Liver (tissue), 10 donors: ENCODE measurements at places on chromosomes 1 and 21. TPM values are rescaled to one million over a fixed set of nuclear protein-coding genes. Genes with fewer than 3 reads are reported as not detected.
A peak's percentile ranks its signal among the peaks of the same experiment; 100 is the strongest.

ATAD3A gene
- 14.0 TPM for total RNA-seq

CLDN14 gene
- 13.6 TPM for total RNA-seq

DNA sequence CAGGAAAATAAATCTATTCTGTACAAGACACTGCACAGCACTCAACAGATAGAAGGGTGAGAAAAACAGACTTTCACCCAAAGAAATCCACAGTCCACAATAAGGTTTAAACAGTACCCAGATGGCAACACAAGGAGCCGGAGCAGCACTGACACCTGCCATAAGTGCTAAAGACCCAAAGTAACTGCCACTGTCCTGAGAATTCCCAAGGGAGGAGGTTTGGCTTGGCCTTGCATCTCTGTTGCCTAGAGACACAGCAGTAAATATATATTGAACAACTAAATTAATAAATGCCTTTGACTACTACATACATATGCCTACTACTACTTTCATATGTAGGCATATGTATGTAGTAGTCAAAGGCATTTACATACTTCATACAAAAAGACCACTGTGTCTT, 68.0 kb downstream of the VAV3 start:
- no peak for DNase-seq

GRCh38 chr1:206005778-206006180, 2.6 kb upstream of the RAB7B start:
- peak; percentile 28 for DNase-seq

OR2G6 gene
- not detected for total RNA-seq

GRCh38 chr1:90763930-90764329, 46.8 kb upstream of the BARHL2 start:
- DNase-seq, result no peak

GRCh38 chr1:152912900-152913299, 4.6 kb downstream of the IVL start:
- DNase-seq, result no peak

GRCh38 chr1:37764414-37764825, 500 bp downstream of the EPHA10 start:
- DNase-seq, result peak; percentile 59

GRCh38 chr1:206890125-206891060, 6.8 kb upstream of the IL24 start:
- no peak for DNase-seq

DNA sequence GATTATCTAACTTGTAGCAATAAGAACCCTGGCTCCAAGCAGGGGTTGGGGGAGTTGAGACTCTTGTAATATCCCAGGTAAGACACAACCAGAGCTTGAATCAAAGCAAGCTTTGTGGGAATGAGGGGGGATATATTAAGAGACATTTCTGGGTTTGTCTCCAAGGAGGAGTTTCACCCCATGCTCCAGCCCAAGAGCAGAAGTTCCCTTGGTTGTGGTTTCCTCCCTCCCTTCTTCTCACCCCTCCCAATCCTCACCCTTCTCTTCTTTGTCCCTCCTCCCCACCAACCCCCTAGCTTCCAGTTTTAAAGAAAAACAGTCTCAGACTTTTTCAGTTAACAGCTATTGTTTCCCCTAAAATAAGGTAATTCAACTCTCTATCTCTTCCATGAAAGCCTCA, 11.9 kb downstream of the TRAF3IP3 start:
- DNase-seq, result no peak

DNA sequence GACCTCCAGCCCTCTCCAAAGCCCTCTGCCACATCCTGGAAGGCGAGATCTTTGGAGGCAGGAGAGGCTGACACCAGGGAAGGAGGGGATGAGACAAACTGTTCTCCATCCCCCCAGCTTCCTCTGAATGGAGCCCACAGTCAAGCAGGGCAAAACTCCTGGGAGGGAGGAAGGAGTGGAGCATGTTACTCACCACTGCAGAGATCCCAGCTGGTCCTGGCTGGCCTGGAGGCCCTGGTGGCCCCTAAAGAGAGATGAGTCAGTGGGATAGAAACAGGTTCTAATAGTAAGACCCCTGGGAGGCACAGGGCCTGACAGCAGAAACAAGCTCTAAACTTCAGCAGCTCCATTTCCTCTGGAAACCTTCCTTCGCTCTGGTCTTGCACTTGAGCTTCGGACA, 14.0 kb upstream of the PEF1 start:
- no peak for DNase-seq

VANGL2 gene
- total RNA-seq, result 1.4 TPM

CELA3A gene
- 0.23 TPM for total RNA-seq

HHIPL2 gene
- total RNA-seq, result 0.25 TPM

- DNase-seq, result no peak
Measured at GRCh38 chr1:179753061-179753460, 10.0 kb downstream of the FAM163A start.

DNA sequence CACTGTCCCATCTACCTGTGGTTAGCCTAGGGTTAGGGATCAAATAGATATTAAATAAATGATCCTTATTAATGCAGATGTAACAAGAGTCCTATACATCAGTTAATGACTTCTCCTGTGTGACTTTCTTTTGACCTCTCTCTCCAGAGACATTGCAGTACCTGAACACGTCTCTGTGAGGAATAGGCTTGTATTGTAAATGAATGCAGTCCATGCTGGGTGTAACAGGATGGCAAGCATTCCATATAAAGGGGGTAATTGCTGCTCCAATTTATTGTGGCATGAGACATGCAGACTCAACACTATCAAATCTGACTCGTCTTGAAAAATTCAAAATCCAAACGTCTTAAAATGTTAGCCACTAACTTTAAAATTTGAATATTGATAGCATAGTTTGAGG, 189.5 kb downstream of the PRDM2 start:
- no peak for DNase-seq

GRCh38 chr1:167328816-167329483, 108.3 kb downstream of the POU2F1 start:
- DNase-seq, result peak; percentile 41

TPTE gene
- total RNA-seq, result not detected

LGR6 gene
- total RNA-seq, result 0.05 TPM

DNA sequence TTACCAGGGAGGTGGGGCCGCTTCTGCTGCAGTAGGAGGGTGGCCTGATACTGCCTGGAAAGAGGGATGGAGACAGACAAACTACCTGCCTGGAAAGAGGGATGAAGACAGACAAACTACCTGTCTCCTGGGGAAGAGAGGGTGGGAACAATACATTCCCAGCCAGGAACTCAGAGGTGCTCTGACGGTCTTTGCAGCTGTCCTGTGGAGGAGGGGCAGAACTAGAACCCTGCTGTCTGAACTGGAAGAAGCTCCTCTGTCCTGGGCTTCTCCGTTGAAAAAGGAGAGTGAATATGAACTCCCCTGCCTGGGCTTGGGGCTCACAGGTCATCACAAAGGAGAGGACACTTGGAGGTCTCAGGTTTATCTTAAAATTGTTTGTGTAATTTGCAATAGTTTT, 40.3 kb upstream of the ETV3 start:
- DNase-seq, result no peak

LMX1A gene
- 0.05 TPM for total RNA-seq

DNA sequence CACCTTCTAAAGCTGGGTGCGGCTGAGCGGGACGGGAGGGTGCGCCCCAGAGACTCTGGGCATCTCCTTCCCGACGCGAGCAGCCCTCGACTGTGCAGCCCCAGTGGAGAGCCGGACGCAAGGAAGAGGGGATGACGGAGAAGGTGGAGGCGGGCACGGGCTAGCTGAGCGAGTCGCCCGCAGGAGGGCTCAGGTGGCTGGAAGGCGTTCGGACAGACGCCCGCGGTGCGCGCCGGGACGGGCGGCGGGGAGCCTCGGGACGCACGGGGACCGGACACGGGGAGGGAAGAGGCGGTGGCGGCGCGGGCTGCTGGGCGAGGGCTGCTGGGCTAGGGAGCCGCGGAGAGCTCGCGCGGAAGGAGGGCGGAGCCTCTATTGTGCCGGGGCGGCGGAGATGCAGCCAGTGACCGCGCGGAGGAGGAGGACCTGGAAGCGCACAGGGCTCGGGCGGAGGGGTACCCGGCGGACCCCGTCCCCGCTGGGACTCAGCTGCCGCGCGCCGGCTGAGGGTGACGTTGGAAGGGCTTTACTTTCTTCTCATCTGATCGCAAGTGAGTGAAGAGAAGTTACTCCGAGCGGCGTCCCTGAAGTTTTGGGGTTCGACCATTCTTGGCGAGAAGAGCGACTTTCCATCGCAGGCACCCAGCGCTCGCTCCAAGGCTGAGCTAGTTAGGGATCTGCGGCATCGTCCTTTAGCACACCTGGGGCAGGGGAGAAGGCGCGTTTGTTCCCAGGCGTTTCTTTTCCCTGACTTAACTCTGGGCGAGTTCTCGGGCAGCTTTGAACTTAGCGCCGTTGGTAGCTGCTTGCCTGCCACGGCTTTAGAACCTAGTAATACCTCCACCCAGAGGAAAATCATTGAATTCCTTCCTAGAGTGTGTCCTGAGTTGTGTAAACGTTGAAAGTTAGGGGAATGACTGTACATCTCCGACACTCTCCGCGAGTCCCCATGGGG, at the start of gene OLFML2B:
OLFML2B (minus strand) TSS at position 323 of the 955 bp plus-strand sequence. CDS start 439 bp downstream, outside the sequence.
- peak; percentile 58 for DNase-seq

- no peak for DNase-seq
Measured at GRCh38 chr1:221575605-221576004, 166.3 kb downstream of the DUSP10 start.

DNA sequence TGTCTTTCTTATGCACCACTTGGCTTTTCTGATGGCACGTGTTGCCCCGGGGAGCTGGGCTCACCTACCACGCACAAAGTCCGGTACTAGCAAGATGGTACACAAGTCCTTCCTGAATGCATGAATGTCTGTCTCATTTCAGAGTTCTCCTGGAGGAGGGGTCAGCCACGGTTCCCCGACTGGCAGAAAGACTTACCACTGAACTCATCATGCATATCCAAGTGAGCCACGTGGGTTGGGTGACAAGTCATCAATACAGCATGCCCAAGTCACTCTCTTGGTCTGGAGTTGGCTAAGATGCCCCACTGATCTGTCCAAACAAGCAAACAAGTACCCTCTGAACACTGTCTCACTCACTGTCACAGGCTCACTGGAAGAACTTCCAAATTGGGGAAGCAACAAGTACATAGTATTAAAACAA, 28.6 kb upstream of the MX1 start:
- DNase-seq, result no peak

C1orf94 gene
- not detected for total RNA-seq

- DNase-seq, result no peak
Measured at GRCh38 chr21:25361765-25362164, 245.5 kb downstream of the MRPL39 start.

DNA sequence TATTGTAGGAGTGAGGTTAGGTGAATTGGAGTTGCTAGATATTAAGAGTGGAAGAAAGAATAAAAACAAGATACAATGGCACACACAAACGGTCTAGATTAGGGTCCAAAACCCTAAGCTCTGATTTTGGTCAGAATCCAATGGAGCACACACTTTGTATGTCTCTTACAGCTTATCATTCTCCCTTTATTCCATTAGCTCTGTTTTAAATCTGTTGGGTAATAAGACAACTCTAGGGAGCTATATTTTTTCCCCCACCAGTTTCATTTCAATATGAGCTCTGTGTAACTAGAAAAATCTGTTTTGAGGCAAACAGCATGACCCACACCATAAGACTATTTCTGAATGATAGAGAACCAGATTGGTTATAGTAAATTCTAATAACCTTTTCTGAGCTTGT, 465.6 kb downstream of the ADGRL2 start:
- no peak for DNase-seq

BEND5 gene
- 0.17 TPM for total RNA-seq

FCRL1 gene
- 0.50 TPM for total RNA-seq

DNA sequence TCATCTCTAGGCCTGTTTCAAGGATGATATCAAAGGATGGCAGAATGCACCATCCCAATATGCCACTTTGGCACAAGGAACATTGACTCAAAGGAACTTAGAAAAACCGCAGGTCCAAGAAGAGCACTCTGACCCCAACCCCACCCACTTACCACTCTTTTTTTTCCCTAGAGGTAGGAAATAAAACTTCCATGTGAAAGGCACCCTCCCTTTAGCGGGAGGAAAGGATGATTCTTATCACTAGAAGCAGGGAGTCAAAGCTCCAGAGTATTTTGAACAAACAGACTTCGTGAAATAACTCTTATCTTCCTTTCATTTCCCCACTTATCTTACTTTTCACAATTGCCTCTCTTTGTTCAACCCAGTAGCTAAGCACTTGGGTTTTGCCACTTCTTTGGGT, 22.2 kb downstream of the PSMG1 start:
- DNase-seq, result no peak

DNA sequence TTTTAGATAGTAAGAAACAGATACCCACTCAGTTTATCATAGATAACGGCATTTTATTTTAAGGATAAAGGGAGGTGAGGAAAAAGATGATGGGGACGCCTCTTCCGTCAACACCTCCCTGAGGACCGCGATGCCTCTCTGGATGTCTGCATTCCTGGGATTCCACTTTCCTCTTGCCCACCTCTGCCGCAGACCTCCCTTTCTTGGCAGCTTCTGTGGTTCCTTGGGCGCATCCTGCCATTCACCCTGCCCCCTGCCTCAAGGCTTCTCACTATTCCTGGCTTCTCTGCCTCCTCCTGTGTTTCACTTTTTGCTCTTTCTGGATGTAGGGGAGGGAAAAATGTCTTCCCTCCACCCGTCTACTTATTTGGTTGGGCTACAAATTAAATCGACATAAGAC, 19.9 kb downstream of the HUNK start:
- DNase-seq, result no peak

DNA sequence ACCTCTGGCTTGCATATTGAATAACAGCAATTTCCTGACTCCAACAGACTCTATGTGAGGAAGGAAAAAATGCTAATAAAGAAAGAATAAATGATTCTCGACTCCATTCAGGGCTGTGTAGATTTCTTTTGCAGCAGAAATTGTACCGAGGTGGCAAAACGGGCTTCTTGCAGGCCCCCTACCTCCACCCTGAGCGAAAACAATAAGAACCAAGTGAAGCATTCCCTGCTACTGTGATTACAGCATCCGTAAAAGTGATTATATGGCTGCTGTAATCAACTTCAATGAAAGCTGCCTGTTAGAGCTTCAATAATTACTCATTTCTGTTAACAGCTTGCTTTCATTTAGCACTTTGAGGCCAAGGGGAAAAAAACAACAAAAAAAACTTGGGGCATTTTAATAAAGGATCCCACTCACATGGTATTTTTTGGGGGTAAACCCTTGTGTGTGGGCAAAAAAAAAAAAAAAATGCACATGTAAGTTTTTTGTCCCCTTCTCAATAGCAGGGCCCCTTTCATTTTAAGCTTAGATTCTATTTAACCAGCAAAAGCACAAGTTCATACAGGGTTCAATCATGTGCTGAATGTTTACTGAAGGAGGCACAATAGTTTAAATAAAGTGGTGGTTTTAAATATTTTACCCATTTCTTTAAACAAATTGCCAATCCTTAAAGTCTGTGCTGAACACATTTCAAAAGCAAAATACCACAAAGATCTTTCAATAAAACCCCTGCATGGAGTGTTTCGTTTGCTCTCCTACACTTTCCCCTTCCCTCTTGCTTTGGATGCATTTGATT, 271.6 kb downstream of the LMO4 start:
- no peak for DNase-seq

GRCh38 chr21:34055615-34056014, 17.8 kb upstream of the MRPS6 start:
- DNase-seq, result no peak

GRCh38 chr1:12040457-12041051, 21.3 kb downstream of the MIIP start:
- no peak for DNase-seq
